Amniotic stem cell (primary cell): ENCODE measurements at places on chromosomes 7 and 10.

GRCh38 chr10:96646301-96646700 is 59.5 kb upstream of the TM9SF3 start:
- no peak for DNase-seq

DNA sequence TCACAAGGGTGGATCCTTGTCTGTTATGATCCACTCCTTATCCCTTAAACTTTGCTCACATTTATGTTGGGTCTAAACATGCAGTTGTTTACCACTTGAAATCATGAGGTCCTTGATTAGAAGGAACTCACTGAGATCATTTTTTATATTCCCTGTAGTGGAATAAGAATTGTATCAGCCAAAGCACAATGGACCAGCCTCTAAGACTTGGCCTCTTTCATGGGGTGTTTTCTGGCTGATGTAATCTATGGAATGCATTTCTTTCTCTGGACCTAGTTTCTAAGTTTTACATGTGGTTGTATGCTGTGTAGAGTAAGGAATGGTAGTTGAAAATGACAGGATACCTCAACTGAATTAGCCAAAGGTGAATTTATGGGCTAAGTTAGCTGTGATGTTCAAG is 376.6 kb downstream of the SORCS3 start:
- no peak for DNase-seq

DNA sequence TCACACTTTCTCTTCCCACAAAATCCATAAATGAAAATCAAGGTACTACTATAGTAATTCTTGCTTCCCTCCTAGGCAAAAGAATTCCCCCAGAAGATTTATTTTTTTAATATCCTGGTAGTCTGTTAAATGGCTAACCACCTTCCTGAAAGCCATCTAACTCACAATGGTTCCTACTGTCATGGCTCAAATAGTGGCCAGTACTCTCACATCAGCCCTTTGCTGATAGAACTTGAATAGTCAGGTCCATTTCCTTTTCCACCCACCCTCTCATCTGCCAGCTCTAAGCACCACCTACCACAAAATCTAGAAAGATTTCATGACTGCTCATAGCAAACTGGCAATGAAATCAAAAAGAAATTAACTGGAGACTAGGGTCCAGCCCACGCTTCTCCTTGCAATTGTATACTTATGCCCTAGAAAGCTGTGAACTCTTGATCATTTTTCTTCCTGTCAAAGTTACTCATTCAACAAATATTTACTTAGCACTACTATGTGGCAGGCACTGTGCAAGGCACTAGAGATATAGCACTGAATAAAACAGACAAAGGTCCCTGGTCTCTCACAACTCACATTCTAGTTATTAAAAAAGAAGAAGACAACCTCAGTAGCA is 60.4 kb downstream of the ARMH3 start:
- no peak for DNase-seq

DNA sequence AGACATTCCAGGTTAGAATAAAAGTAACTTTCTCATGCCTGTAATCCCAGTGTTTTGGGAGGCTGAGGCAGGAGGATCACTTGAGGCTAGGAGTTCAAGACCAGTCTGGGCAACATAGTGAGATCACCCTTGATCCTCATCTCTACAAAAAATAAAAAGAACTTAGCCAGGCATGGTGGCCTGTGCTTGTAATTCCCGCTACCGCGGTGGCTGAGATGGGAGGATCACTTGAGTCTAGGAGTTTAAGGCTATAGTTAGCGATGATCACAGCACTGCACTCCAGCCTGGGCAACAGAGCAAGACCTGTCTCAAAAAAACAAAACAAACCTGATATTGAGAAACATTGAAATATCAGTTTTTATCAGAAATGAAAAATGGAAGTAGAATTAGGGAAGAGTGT is 4.6 kb downstream of the TET1 start:
- DNase-seq = no peak

- no peak for DNase-seq
Measured at GRCh38 chr10:118785551-118785950, 30.8 kb upstream of the CACUL1 start.

DNA sequence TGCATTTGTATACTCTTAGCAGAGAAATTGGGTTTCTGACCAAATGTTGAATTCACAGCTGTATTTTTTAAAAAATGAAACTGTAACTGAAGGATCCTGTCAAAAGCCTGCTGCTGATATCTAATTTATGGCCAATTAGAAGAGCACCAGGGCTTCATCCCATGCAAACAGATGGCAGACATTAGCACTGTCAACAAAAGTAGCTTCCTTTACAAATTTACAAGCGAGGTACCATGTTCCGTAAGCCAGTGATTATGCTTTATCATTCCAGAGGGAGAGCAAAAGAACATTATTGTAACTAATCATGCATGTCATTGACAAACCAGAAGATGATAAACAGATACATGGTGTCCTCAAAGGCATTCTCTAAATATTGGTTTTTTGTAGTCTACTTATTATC is 177.2 kb upstream of the DKK1 start:
- no peak for DNase-seq

- DNase-seq = no peak
Measured at GRCh38 chr10:53003094-53003493, 230.5 kb upstream of the MBL2 start.

DNA sequence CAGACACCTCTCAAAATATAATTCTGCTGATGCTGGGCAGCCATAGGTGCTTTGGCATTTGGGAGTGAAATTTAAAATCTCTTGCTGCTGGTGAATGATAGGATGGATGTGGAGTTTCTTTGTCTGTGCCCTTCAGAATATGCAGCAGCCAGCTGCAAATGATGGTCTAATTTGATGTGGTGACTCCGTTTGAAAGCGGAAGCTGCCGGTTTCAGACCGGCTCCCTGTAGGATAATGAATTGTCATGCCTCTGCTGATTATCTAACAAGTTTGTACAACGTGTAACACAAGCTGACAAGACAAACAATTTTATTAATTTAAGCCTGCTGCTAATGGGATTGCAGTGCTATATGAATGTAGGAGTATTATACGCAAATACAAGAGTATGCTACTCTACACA is 103.5 kb downstream of the SND1 start:
- no peak for DNase-seq

GRCh38 chr7:138468244-138469123 is 8.4 kb downstream of the TRIM24 start:
- DNase-seq = no peak

DNA sequence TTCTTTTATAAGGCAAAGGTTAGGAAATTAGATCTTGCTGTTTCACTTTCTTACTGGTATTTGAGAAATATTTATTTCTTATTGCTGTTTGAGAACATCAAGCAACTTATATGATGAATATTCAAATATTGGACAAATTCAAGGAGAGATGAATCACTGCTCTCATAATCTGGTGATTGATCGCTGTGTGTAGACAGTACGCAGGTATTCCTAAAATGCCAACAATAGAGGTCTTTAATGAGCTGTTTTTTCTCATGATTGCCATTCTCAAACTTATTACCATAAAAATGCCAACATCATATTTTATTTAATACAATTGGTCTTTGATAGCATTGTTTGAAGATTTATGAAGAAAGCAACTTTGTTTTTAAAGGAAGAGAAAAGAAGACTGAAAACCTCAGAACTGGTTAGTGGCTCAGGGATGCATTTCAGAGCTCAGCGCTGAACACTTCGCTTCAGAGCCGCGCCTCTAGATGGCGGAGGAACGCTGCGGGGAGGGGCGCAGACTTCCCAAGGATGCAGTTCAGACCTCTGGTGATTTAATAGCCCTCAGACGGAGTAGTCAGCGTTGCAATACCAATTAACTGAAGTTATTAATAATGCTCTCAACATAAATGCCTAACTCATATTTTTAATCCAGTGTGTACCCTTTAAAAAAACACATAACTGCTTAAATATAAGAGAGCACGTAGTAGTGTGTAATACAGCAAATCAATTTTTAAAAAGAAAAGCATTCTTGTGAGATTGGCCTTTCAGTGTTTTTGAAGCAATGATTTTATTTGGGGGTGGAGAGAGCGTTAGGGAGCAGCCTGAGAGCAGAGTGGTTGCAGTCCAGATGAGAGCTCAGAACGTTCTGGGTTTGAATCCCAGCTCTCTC is 38.5 kb upstream of the STEAP4 start:
- DNase-seq = no peak

GRCh38 chr10:126061526-126061925 is 165.2 kb downstream of the FANK1 start:
- no peak for DNase-seq

- DNase-seq = no peak
Measured at GRCh38 chr7:119908948-119909347, 364.0 kb upstream of the KCND2 start.

DNA sequence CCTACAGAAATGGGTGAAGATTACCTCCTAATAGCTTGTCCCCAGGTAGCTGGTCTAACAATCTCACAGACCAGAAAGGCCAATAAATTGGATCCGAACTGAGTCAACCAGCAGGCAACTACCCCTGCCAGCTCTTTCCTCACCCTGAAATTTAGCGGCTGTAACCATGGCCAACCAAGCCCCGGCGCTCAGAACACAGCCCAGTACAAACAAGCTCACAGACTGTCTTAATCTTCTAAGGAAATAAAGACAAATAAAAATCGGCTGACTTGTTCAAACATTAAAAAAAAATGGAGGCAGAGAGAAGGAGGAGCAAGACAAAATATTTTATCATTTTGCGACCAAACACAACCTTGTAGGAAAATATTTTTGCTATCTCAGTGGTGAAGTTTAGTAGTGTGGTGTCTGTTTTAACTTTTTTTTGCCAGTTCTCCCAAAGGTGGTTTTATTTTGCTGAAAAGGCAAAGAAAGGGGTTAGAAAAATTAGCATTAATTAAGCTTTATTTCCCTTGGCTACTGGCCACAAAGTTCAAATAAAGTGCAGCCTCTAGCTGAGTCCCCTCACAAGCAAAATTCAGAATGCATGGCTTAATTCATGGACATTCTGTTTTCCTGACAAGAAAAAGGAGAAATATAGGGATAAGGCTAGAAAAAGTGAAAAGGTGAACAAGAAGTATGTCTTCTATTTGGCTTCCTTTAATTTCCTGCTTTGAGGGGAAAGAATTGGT is 313.0 kb upstream of the NPVF start:
- DNase-seq = no peak

GRCh38 chr10:78672918-78673317 is 395.8 kb upstream of the ZMIZ1 start:
- no peak for DNase-seq

DNA sequence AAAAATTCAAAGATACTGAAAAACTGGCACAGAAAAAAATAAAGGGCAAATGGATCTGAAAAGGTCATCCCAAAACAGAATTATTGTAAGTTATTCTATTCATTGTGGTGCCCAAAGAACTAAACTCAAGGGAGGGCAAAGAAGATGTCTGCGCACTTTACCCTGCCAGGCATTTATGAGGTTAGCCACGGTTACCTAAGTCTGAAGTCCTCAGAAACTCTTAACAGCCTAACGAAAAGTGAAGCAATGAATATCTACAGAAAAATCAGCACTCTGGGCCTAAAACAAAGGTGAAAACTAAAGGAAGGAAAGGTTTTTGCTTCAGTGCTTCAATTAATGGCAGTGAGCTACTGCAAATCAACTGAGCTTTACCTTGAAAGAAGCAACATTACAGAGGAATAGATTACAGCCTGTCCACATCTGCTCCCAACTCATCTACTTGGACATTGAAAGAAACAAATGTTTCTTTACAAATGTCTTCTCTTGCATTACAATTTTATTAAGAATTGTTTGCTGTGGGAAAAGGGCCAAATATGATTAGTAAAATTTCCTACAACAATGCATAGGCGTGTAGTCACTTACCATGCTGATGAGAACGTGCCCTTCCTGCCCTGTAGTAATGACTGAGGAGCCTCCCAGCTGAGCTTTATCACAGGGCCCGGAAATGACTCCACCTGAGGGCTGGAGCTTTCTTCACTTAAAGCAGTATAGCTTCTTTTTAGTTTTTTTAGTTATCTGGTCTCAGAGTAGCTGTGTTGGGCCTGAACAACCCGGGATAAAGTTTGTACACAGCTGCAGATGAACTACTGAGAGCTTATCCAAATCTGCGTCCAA is at the start of gene TUBAL3:
TUBAL3 (minus strand) TSS at position 621 of the 834 bp plus-strand sequence; CDS start at position 585, 36 bp downstream.
- no peak for DNase-seq

- DNase-seq = no peak
Measured at GRCh38 chr7:114590298-114590697, 175.7 kb downstream of the FOXP2 start.

GRCh38 chr10:118873091-118873737 is 118.4 kb upstream of the CACUL1 start:
- DNase-seq = no peak

DNA sequence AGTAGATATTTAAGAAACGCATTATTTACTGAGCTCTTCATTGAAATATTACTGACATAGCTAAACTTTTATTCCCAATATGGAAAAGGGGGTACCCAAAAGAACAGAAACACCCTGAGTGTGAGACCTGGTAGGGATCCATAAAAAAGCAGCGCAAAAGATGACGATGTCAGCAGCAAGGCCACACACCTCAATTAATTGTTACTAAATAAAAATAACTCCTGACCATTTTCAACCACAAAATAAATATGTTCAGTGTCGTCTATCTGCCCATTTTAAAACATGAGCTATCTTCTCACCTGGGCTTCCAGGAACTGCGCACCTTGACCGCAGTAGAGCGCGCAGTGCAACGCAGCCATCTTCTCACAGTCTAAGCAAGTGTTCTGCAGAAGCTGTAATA is 61.2 kb downstream of the GSAP start:
- DNase-seq = no peak

DNA sequence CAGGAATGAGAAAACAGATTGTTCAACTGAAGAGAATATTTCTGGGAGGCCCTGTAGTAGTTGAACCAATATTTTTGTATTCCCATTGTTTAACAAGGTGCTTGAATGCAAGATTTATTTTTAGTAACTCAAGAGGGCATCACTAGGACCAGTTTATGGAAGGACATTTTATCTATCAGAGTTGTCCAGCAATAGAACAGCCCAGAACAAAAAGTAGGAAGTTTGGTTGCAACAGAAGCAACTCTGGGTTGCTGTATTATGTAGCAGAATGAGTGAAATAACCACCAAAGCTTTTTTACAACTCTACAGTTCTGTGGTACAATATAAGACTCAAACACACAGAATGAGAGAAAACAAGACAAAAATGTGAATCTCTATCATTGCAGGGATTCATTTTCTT is 34.7 kb downstream of the CPED1 start:
- DNase-seq = no peak

DNA sequence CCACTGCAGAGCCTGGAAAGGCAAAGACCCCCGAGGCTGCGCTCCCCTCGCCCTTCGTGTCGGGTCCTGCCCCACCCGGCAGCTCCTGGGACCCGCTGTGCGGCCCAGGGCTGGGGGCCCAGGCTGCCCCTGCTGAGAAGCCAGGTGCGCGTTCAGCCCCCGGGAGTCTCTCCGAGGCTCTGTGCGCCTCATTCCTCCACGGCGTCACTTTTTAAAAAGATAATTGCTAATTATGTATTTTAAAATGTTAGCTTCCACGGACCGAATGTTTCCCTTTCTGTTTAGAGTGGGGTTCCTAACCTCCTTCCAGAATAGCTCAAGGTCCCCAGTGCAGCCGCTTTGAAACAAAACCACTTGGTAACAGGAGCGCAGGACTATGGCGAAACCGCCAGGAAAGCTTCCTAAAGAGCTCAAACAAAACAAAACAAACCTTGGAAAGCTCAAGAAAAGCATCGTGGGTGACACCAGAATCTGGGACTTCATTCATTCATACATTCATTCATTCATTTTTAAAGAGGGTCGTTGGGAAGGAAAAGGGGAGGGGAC is 45.6 kb downstream of the PDIA4 start:
- peak; percentile 9 for DNase-seq

GRCh38 chr7:80288175-80289122 is 153.8 kb downstream of the GNAI1 start:
- DNase-seq = no peak
